Ascending aorta (tissue), 2 donors: ENCODE measurements at places on chromosomes 4 and X. TPM values are rescaled to one million over a fixed set of nuclear protein-coding genes. Genes with fewer than 3 reads are reported as not detected.
A peak's percentile ranks its signal among the peaks of the same experiment; 100 is the strongest.

ADAMTS3 gene
- 2.2 TPM for total RNA-seq

CFP gene
- total RNA-seq: 25.4 TPM

PDCL2 gene
- not detected for total RNA-seq

AMTN gene
- total RNA-seq: not detected

DNA sequence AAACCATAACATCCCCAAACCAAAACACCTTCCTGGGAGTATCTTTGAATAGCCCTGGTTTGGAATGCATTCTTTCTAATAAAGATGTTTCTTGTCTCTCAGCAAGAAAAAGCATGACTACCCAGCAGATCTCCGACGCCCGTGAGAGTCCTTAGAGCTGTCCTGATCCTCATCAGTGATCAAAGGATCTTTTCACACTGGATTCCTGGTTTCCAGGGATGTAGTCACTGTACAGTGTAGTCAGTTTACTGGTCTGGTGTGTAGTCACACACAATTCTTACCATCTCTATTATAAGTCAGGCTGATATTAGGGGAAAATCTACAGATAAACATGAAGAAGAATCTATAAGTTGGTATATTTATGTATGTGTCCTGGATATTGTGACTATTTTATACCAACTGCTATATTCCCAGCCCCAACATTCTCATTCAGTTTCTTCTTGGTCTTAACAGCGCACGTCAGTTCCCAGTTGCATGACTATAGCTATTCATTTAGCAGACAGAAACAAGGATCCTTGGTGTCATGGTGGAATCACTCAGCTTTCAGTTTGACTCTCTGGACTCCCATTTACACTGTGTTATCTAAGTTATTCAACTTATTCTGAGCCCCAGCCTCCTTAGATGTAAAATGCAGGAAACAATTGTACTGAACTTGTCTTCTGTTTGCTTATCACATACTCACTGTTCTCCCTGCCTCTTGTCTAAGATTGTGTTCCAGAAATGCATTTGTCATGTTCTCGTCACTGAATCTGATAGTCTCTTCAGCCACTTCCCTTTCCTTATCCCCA lies 68.3 kb downstream of the SLIT2 start:
- no peak overlapping the region for H3K4me3 ChIP-seq
- no peaks in the 10 kb centered on the region for H3K4me1 ChIP-seq
- DNase-seq: no peak
- no peaks in the 10 kb centered on the region for H3K27me3 ChIP-seq

DNA sequence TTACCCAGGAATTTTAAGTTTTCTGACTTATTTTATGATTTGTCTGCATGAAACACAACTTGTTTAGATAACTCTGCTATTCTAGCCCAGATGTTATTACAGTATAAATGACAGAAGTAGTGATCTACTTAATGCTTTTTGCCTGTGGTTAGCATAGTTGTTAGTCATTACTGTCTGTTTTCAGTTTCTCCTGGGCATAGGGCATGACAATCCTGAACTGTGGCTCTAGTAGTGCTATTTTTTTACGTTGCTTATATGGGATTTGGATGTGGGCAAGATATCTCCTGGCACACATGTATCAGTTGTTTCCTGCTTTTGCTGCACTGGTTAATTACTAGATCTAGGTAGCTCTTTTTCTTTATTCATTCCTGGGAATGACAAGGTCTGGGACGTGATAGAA lies 1005.8 kb downstream of the PCDH18 start:
- no peaks in the 10 kb centered on the region for H3K27me3 ChIP-seq
- no peak overlapping the region for H3K4me3 ChIP-seq
- no peaks in the 10 kb centered on the region for H3K36me3 ChIP-seq
- no peak for DNase-seq
- H3K4me1 ChIP-seq: no peaks in the 10 kb centered on the region
- no peak overlapping the region for H3K27ac ChIP-seq

GRCh38 chr4:2361366-2362265 lies 56.8 kb downstream of the ZFYVE28 start:
- DNase-seq: peak; percentile 57
- no peaks in the 10 kb centered on the region for H3K36me3 ChIP-seq
- H3K27ac ChIP-seq: no peak overlapping the region

DNA sequence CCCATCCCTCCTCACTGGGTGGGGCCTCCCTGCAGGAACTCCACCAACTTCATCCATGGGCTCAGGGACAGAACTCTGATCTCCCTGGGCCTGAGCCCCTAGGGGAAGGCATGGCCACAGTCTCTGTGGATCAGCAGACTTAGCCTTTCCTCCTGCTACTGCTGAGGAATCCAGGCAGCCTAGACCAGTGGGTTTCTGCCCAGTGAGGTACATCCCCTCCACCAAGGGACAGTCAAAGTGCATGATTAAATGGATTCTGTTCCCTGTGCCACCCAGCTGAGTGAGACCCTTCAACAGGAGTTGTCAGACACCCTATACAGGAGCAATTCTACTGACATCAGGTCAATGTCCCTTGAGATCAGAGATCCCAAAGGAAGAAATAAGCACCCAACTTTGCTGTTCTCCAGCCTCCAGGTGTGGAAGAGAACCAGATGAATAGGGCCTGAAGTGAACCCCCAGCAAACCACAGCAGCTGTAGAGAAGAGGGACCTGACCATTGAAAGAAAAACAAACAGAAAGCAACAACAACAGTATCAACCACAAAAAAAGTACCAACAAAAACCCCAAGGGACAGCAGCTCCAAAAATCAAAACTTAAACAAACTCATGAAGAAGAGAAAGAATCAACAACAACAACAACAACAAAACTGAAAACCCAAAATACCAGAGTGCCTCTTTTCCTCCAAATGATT lies 84.8 kb downstream of the CHIC1 start:
- DNase-seq: no peak
- H3K4me1 ChIP-seq: no peaks in the 10 kb centered on the region
- no peak overlapping the region for H3K4me3 ChIP-seq
- no peaks in the 10 kb centered on the region for H3K36me3 ChIP-seq

- no peaks in the 10 kb centered on the region for H3K4me1 ChIP-seq
- H3K36me3 ChIP-seq: no peaks in the 10 kb centered on the region
- no peaks in the 10 kb centered on the region for H3K27me3 ChIP-seq
- DNase-seq: no peak
Measured at GRCh38 chrX:112830540-112830939, 10.1 kb downstream of the AMOT start.
